Nucleus accumbens (tissue), 56 donors: ENCODE measurements at places on chromosomes 12 and 14.
A peak's percentile ranks its signal among the peaks of the same experiment; 100 is the strongest.

- DNase-seq: no peak
Observed at GRCh38 chr12:7646178-7646475, 19.6 kb downstream of the APOBEC1 start.

- DNase-seq: no peak
Observed at GRCh38 chr12:51065530-51065929, 17.4 kb downstream of the LETMD1 start.

- no peak for DNase-seq
Observed at GRCh38 chr14:89232265-89233070, 184.6 kb downstream of the FOXN3 start.

GRCh38 chr14:44981198-44981597 is 19.2 kb downstream of the TOGARAM1 start:
- no peak for DNase-seq

DNA sequence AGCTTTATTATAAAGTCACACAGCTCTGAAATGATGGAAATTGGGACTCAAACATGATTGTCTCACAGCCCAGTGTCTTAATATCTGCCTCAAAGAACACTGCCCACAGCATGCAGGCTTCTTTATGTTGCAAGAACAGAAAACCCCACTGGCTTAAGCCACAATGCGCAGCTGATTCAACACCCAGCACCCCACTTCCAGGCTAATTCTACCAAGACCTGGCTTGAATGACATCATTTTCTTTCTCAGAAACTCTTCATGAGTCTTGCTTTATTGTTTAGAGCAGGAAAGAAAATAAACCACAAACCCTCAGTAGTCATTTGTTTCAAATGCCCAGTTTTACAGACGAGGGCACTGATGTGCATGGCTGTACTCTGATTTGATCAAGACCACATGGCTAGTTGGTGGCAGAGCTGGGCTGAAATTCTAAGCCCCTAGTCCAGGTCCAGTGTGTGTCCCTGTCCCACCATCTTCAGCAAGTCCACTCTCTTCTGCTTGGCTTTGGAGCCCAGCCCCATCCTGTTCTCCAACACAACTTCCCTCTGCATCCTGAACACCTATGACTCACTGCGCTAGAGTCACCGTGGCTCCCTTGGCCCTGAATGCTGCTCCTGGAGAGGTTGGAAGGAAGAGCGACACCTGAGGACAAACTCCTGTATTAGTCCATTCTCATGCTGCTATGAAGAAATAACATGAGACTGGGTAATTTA is 50.3 kb upstream of the SRSF5 start:
- DNase-seq: no peak

DNA sequence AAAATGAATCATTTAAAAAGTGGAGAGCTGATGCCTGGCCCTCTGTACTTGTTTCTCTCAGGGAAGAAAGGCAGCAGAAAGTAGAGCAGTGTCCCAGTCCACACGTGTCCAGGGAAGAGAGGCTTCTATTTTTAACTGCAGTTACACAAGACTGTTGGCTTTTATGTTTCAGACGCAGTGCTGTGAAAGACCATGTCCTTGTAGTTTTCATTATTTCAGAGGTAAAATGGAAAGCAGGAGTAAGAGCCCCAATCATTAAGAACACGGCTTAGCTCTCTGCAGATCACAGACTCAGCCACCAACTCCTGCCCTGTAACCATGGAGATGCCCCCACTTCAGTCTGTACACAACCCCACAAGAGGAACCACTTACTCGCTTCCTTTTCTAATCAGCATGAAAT is 336.3 kb downstream of the DAD1 start:
- peak; percentile 23 for DNase-seq

- no peak for DNase-seq
Observed at GRCh38 chr12:96752211-96752610, 154.8 kb upstream of the NEDD1 start.

GRCh38 chr12:108525681-108526080 is 10.6 kb downstream of the FICD start:
- DNase-seq: no peak

GRCh38 chr14:104550340-104550860 is 29.2 kb upstream of the C14orf180 start:
- no peak for DNase-seq

- no peak for DNase-seq
Observed at GRCh38 chr12:26748741-26749431, 84.1 kb downstream of the ITPR2 start.

- no peak for DNase-seq
Observed at GRCh38 chr12:86799616-86800015, 543.4 kb upstream of the MGAT4C start.

- no peak for DNase-seq
Observed at GRCh38 chr12:633731-634130, 29.5 kb downstream of the NINJ2 start.

GRCh38 chr14:104880584-104881210 is 15.6 kb downstream of the CEP170B start:
- no peak for DNase-seq

DNA sequence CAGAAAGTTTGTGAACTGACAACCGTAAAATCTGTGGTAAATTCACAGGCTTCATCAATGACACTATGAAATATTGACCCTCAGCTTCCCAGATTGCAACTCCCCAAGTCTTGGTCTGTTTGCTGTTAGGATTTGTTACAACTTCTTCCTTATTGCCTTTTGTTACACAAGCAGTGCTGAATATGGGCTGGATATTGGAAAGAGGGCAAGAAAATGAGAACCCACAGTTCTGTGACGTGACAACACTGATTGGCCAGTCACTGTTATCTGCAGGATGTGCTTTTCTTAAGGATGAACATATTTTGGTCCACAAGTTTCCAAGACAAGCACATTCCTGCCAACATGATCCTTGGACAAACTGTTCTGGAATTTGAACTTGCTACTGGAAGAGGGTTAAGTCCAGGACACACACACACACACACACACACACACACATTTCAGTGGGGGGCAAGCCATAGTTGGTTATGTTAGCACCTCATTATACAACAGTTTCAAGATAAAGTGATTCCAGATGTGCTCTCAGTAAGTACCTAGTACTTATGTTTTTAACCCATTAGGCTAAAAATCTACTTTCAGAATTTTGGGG is 16.6 kb upstream of the SLC38A2 start:
- no peak for DNase-seq

DNA sequence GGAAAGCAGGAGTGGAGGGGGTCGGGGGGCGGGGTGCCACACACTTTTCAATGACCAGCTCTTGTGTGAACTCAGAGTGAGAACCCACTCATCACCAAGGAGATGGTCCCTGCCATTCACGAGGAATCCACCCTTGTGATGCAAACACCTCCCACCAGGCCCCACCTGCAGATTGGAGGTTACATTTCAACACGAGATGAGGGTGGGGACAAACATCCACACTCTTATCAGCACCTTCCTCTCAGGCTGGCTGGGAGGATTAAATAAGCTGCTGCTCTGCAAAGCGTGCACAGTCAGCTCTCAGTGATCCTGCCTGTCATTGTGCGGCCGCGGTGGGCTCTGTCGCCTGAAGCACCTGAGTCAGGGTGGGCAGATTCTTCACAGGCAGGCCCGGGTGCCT is 39.7 kb downstream of the AACS start:
- no peak for DNase-seq

DNA sequence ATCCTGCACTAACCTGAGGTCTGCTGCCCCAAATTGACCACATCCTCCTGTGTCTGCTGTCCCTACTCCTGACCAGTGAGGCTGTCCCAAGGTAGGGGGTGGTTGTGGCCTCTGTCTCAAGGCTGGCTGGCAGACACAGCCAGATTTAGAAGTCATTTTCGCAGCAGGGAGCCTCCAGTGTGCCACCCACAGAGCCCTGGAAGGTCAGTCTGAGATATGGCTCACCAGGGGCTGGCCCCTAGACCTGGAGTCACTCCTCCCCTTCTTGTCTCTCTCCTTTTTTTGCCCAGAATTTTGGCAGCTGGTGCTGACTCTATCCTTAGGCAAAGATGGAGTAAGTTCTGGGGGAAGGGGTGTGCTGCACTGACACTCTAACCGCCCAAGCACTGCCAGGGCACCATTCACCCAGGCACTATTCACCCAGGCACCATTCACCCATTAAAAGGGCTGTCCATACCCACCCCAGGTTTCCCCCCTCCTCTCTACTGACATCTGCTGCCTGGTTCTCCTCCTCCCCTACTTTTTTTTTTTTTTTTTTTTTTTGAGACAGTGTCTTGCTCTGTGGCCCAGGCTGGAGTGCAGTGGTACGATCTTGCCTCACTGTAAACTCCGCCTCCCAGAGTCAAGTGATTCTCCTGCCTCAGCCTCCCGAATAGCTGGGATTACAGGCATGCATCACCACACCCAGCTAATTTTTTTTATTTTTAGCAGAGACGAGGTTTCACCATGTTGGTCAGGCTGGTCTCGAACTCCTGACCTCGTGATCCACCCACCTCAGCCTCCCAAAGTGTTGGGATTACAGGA is 7.7 kb downstream of the DDN start:
- no peak for DNase-seq

- DNase-seq: no peak
Observed at GRCh38 chr12:115072712-115073111, 388.7 kb upstream of the TBX3 start.

DNA sequence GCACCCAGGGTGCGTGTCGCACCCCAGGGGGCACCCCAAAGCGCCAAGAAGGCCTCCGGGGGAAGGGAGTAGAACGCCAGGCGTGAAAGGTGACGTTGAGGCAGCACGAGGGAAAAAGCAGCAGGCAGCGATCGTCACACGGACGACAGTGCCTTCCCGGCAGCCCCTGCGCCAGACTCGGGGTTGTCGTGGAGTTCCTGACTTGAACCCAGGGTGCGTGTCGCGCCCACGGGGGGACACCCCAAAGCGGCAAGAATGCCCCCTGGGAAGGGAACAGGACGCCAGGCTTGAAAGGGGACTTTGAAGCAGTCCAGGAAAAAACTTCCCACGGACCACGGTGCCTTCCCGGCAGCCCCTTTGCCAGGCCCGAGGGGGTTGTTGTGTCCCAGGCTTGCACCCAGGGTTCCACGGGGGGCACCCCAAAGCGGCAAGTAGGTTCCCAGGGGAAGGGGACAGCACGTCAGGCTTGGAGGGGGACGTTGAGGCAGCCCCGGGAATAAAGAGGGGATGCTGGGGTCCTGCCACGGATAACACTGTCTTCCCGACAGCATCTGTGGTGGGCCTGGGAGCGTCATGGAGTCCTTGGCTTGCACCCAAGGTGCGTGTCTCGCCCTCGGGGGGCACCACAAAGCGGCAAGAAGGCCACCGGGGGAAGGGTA is 159.2 kb upstream of the ALG10B start:
- DNase-seq: no peak

- DNase-seq: no peak
Observed at GRCh38 chr12:80551897-80552296, 107.9 kb downstream of the PTPRQ start.
